A172 (cell line): ENCODE measurements at places on chromosomes 2 and 18.

GRCh38 chr2:218781691-218782527 is at the start of gene CYP27A1:
CYP27A1 (plus strand) TSS chr2:218782147; CDS start chr2:218782183, 36 bp downstream.
- DNase-seq: no peak

DNA sequence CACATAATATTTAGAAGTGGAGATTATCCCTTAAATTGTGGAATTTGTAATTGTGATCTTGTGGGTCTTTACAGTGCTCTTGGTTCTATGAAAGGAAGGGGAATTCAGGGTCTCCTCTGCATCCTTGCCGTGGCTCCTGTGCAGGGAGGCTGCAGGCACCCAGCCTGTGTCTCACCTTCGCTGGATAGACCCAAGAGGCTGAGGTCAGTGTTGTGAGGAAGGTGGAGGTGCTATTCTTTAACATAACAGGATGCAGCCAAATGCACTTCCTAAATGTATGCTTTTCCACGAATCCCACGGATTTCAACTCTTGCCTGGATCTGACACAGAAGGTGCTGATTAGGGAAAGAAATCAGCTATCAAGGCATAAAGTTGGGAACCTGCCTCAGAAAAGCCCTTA is 69.5 kb downstream of the TMEM18 start:
- DNase-seq: no peak

DNA sequence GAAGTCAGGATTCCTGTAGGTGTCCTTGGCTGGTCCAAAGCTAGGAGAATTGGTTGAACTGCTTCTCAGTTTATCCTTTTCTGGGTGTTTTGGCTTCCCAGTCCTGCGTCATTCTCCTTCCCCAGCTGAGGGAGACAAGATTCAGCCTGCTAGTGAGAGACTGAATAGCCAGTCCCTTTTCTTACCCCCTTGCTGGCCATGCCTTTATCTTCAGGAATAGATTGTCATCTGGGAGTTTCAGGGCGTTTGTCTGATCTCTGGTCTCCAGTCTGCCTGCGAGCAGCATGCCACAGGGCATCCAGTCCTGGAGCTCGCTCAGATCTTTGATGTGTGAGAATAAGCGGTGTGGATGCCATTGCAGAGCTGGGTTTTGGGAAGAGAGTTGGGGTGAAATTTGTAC is 5.8 kb downstream of the MYO1B start:
- no peak for DNase-seq

GRCh38 chr18:58534535-58535301 is 94.2 kb downstream of the ALPK2 start:
- no peak for DNase-seq

DNA sequence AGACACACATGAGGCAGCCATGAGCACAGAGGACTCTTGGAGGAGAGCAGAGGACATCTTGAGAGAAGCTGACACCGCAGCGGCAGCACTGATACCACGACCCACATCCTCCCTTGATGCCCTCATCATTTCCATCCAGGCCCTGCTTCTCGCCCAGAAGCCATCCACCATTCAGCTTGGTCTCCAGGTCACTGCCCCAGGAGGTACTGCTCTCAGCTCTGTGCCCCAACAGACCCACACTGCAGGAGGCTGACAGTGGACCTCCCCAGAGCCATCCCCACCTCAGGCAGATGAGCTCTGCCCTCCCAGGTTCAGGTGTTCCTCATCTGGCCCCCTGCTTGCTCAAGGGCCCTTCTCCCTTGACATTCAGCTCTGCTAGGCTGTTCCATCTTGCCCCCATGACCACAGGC is 74.9 kb downstream of the ACKR3 start:
- no peak for DNase-seq

- no peak for DNase-seq
Measured at GRCh38 chr2:65402323-65402722, 30.1 kb downstream of the SPRED2 start.

- peak; percentile 33 for DNase-seq
Measured at GRCh38 chr2:164430166-164430783, 191.0 kb downstream of the GRB14 start.

GRCh38 chr2:168114619-168115018 is 132.8 kb downstream of the STK39 start:
- DNase-seq: no peak

- DNase-seq: no peak
Measured at GRCh38 chr2:157596992-157597681, 31.5 kb downstream of the ACVR1C start.

- no peak for DNase-seq
Measured at GRCh38 chr2:217739741-217740140, 263.1 kb downstream of the TNS1 start.

- peak; percentile 47 for DNase-seq
Measured at GRCh38 chr18:8480506-8481328, 128.5 kb upstream of the RAB12 start.

- no peak for DNase-seq
Measured at GRCh38 chr2:207221731-207222130, 56.0 kb upstream of the KLF7 start.

GRCh38 chr2:75633620-75634019 is 13.0 kb upstream of the MRPL19 start:
- DNase-seq: no peak

GRCh38 chr2:215791481-215791937 is 221.8 kb downstream of the MREG start:
- no peak for DNase-seq

GRCh38 chr18:3970929-3971328 is 484.2 kb downstream of the DLGAP1 start:
- DNase-seq: no peak

DNA sequence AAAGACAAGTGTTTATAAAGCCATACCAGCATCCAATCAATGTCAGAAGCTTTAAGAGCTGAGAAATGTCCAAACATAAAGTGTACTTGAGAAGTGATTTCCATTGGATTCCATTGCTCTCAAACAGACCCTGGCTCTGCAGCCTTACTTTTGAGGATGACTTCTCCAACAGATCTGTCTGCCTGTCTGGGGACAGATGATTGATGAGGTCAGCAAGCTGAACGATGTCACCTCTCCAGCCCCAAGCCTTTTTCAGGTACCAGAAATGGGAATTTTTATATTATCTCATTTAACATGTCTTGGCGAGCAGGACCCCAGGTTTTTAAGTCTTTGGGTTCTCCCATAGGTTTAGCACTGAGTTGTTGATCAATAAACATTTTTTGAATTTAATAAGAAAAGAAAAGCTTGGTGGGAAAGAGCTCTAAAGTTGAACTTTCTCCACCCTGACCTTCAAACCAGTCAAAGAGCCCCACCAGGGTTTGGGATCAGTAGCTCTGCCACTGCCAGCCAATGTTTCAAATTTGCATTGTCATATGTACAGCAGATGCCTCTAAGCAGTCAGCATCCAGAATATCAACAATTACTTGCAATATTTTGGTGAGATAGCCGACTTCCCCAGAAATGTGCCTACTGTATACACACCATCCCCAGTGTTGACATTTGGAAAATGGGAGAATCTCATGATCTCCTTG is 22.5 kb downstream of the PTPN18 start:
- no peak for DNase-seq

DNA sequence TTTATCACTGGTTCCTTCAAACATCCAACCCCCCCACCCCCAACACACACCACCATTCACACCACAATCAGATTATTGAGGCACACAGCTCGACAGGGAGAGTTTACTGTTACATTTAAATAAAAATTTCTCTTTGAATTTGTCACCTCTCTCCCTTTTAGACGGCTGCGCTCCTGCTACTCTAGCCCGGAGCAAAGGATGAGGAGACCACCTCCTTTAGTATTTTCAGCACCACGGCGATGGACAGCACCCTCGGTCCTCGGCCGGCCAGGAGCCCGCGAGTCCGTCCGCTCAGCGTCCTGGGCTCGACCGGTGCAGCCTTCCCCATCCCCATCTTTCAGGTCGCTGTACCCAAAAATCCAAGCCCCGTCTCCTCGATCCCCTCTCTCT is 892 bp downstream of the CELF4 start:
- no peak for DNase-seq

DNA sequence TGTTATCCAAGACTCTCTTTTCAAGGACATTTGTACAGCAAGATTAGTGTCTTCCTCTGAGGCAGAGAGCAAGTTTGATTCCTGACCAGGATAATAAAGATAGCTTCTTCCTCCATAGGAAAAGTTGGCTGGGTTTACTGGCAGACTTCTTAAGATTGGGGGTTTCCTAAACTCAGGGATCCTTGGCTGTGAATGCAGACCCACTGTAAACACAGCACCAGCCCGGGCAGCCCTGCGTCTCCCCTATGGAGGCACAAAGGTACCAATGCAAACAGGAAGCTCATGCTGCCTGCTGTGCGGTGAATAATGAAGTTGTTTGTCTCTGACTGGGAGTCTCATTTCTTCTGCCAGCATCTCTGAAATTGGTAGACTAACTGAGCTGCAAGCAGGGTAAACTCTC is 96.2 kb upstream of the ARHGAP28 start:
- DNase-seq: no peak

- no peak for DNase-seq
Measured at GRCh38 chr2:186748354-186748753, 54.5 kb downstream of the FAM171B start.

DNA sequence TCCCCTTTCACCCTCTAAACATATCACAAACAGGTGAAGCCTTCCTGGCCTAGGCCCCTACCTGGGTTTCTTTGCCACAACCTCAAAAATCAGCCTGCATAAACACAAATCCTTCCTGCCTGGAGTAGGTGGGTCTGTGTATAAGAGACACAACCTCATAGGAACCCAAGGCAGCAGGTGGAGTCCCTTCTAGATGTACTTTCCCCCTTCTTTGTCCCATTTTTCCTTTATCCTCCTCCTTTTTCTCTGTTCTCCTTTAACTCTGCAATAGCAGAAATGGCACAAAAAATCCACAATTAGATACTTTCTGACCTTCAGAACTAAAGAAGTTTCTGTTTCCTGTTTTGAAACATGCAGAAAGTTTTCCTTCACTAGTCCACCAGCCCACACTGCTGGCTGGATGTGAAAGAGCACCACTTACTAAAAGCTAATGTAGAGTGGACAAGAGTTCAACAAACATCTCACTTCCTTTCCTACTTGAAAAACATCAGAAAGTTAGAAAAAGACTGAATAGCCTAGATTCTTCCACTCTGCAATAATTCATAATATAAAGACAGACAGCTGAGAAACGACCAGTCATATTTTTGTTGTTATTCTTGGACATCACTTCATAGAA is 11.2 kb downstream of the SLC40A1 start:
- no peak for DNase-seq

DNA sequence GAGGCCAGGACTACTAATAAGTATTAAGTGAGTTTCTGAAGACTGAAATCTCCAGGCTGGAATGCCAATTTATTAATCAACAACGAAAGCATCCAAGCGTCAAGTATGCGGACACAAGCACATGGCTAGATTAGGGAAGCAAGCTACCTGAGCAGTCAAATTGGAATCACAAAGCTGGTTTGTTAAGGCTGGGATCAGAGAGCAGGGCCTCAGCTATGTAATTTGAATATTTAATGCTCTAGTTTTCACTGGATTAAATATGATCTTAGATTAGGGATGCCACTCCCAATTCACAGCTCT is 5.7 kb downstream of the CCL20 start:
- DNase-seq: no peak

DNA sequence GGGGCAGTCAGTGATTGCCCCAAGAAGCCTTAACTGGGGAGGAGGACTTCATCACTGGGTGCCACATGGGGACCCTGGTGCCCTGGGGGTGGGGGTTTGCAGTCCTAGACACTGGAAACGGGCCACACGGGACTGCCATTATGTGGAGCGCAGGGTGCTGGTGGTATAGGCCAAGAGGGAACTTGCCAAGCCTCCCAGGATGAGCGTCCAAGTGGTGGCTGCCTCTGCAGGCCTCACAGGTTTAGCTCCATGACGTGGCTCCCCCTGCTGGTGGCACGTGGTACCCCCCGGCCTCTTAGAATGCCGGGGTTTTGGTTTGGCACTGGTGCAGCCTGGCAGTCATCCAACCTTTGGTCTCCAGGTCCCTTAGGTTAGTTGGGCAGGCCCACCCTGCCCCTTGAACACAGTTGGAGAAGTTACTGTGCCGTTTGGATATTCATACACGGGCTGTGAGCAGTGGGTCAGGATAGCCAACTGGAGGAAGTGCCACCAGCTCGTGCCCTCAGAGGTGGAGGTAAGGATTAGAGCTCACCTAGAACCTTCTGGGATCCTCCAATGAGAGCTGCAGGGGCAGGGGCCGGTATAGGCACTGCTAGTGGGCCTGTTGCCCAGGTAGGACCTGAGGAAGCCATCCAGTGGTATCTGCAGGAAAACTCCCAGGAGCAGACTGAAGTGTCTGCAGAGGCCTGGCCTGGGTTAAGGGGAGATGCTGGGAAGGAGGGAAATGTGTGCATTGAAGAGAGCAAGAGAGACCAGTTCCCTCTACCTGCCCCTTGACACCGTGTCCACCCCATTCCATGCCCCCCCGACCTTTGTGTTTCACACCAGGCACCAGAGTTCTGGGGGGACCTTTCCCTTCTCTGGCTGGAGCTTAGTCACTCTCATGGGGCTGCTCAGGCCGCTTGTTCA is 5.7 kb downstream of the PTMA start:
- DNase-seq: peak; percentile 80

- no peak for DNase-seq
Measured at GRCh38 chr2:67579216-67579615, 182.1 kb downstream of the ETAA1 start.

DNA sequence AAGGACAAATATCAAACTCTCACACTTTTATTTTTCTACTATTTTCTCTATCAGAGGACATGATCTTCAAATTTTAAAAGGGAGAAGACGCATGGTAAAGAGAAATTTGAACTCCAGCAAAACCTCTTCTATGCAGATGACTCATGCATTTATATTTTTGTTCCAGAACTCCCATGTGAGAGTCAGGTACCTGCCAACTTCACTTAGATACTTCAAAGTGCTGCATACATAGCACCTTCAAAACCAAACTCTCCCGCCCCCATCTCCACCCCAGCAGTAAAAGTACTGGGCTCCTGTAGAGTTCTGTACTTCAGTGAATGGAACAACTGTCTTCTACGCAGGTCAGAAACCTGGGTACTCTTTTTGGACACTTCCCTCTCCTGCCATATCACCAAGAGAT is 398.3 kb downstream of the TGIF1 start:
- no peak for DNase-seq

GRCh38 chr2:181828122-181828705 is 63.3 kb upstream of the ITPRID2 start:
- DNase-seq: no peak

DNA sequence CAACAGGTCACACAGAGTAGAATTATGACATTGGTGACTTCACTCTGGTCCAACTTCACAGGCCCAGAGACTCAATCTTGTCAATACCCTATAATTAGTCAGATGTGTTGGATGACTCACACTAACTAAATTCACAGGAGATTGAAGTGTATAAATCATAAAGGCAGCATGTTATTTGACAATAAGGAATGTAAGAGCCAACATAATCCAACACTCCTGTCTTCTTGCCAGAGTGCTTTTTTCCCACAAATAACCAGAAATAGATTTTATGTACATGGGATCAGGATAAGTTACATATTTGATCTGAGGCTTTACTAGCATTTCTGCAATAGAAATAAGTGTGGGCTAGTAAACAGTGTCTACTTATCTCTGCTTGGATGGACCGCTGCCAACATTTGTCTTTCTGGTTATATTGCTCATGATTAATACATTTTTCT is 42.2 kb upstream of the ZSWIM2 start:
- no peak for DNase-seq

DNA sequence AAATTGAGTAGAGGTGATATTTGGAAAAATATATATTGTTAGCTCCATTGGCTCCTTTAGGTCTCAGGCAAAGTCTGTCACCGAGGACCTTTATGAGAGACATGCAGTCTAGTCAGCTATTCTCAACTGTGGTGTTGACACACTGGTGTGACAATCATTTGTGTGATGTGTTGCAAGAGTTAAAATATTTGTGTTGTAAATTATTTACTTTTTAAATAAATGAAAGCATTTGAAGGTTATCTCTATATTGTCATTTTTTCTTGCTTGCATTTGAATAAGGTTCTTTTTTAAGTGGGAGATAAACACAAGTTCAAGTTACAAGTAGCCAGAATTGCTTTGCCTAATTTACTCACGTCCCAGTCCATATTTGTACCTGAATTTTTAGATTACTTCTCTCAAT is 4.3 kb downstream of the REL start:
- DNase-seq: no peak
